ENCODE measurements at places on chromosomes 12 and 14. TPM values are rescaled to one million over a fixed set of nuclear protein-coding genes. Genes with fewer than 3 reads are reported as not detected.

RD3L gene
- not detected for total RNA-seq

SPX gene
- 2.4 TPM for total RNA-seq

CCDC184 gene
- 0.82 TPM for total RNA-seq

TRHDE gene
- 16.2 TPM for total RNA-seq

ZDHHC22 gene
- not detected for total RNA-seq

AICDA gene
- total RNA-seq = not detected

SLC25A47 gene
- not detected for total RNA-seq

TMEM253 gene
- not detected for total RNA-seq

SIX1 gene
- 7.7 TPM for total RNA-seq

NKX2-8 gene
- not detected for total RNA-seq

PZP gene
- not detected for total RNA-seq

POTEM gene
- 1.9 TPM for total RNA-seq

DEPDC4 gene
- total RNA-seq = 0.66 TPM

CCDC175 gene
- not detected for total RNA-seq

SMARCD1 gene
- total RNA-seq = 178 TPM

TOMM20L gene
- not detected for total RNA-seq

ORMDL2 gene
- total RNA-seq = 24.5 TPM

RNASE9 gene
- total RNA-seq = not detected

TPH2 gene
- not detected for total RNA-seq

NRIP2 gene
- not detected for total RNA-seq

NUBPL gene
- total RNA-seq = 8.7 TPM

DLGAP5 gene
- total RNA-seq = 27.4 TPM
